Lower lobe of right lung (tissue), 2 donors: ENCODE measurements at places on chromosomes 5 and 9.
A peak's percentile ranks its signal among the peaks of the same experiment; 100 is the strongest.

DNA sequence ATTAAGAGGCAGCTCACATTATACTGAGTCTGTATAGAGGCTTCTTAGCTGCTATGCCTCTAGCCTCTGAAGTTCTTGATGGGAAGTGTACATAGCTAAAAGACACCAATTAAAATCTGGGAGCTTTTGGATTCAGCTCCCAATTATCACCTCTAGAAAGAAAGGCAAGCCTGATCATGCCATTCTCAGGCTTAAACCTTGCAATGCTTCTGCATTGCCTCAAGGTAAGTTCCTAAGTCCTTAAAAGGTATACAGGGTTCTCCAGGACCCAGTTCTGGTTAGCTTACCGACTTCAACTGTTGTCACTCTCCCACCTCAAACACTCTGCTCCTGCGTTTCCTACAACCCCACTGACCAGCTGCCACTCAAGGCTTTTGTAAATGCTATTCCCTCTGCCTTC is 17.5 kb upstream of the CCL28 start:
- DNase-seq = no peak

- no peak for DNase-seq
These were observed 239.1 kb downstream of the ENC1 start for GRCh38 chr5:74401281-74401945.

DNA sequence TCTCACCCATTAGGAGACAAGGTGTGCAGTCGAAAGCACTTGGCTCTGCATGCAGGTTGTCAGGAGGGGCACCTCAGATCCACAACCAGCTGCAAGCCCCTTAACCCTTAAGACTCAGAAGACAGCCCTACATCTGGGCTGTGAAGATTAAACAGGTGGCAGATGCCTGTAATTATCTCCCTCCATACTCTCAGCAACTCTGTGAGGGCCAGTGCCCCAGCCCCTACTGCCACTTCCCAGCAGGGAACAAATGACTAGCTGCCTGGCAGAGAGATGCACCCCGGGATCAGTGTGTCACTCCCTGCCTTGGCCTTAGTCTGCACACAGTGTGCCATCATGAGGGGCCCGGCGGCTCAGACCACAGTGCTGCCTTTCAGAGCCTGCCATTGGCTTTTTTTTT is 42.0 kb downstream of the CRB2 start:
- no peak for DNase-seq

DNA sequence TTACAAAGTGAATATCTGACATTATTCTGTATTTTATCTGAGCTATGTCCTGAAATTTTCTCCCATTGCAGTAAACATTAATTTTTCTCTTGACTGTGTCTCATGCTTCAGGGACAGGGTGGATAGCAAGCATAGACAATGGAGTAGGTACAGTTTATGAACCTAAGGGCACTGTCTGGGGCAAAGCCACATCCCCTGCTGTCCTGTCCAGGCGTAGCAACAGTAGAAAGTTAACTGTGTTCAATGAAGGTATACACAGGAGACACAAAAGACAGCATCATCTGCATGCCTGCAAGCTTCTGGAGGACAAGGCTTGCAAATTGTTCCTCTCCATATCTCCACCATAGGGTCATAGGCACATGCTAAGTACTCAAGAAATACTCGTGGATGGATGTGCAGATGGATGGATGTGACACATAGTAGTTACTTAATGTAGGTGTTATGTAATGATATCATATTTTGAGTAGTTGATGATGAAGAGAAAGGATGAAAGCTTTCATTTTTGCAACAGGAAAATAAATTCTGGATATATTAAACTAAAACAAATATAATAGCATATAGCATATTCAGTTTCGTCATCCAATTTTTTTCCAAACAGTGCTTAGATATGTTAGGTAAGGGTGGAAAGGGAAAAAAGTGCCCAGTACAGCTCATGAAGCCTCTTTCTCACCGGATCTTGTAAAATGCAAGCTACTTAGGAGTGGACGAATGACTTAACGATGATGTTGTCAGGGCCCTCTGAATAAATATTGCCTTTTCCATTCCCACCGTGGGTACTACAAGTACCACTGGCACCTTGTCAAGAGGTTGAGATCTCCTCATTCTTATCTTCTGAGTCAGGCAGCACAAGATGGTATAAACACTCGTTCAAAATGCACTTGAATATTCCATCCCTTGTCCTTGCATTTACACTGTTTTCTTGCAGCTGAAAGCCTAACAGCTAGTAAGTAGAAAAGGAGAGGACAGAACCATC is 19.9 kb upstream of the ZSWIM6 start:
- DNase-seq = no peak

DNA sequence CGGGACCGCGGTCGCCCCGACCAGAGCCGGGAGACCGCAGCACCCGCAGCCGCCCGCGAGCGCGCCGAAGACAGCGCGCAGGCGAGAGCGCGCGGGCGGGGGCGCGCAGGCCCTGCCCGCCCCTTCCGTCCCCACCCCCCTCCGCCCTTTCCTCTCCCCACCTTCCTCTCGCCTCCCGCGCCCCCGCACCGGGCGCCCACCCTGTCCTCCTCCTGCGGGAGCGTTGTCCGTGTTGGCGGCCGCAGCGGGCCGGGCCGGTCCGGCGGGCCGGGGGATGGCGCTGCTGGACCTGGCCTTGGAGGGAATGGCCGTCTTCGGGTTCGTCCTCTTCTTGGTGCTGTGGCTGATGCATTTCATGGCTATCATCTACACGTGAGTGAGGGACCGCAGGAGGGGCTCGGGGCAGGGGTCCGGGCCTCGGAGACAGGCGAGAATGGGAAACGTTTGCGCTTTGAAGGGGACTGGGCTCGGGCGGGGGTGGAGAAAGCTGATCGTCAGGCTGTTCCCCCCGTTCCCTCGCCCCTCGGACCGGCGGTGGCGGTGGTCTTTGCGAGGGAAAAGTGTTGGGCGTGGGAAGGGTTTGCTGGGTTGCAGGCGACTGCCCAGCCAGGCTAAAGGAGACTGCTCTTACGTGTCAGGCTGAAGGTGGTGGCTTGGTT is 457 bp downstream of the UGCG start:
- peak; percentile 68 for DNase-seq

DNA sequence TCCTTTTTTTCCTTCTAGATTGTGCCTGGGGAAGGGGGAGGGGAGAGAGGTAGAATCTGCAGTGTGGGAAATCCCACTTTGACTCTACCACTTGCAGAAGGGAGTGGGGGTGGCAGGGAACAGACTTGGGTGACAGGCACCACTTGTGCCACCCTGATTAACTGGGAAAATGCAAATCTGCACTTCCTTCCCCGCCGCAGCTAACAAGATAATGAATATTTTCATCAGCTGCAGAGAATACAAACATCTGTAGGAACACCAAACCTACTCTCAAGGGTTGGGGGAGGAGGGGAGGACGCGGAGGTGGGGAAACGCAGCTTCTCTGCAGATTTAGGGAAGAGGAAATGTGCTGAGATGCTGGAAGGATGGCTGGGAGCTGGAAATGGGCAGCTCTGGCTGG is 73.5 kb downstream of the TRIM32 start:
- no peak for DNase-seq

DNA sequence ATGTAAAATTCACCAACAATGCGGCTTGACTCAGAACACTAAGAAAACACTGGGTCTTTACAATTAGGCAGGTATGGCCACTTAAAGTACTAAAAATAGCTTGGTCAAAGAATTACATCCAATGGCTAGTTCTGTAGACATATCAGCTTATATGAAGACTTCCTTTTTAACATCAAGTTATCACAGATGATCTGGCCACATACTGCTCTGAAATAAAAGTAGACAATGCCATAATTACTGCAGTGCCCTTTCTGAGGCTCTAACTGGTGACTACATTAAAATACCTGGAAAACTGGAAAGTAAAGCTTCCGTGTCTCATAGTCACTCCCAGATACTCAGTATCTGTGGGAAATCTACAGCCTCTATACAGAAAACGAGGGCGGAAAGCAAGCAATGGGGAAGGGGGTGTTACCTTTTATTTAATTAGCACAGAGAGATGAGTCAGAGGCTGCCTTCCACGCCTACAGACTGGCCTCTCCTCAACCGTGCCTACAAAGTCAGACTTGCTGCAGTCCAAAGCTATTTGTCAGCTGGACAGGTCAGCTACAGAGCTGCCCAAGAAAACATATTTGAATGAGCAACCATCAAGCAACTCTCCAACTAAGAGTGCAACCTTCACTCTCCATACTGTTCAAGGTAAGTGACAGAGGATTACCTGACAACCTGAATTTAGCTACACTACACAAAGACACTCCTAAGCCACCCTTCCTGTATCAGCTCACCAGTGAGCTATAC is 8.7 kb downstream of the SERINC5 start:
- peak; percentile 55 for DNase-seq

DNA sequence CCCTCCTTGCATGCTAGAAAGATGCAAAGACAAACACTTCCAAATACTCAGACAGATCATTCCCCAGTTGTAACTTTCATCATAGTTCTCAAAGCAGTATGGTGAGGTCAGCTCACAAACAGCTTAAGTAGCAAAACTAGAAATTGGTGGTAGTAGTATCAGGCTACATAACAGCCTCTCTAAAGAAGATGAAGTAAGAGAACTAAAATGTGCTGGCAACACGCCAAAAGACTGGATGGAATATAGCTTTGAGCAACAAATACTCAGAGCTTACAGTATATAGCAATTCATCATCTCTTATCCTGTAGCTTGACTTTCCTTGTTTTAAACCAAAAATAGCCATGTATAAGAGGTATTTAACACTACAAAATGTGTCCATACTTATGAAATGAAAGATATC is 7.5 kb downstream of the PFDN1 start:
- DNase-seq = no peak

DNA sequence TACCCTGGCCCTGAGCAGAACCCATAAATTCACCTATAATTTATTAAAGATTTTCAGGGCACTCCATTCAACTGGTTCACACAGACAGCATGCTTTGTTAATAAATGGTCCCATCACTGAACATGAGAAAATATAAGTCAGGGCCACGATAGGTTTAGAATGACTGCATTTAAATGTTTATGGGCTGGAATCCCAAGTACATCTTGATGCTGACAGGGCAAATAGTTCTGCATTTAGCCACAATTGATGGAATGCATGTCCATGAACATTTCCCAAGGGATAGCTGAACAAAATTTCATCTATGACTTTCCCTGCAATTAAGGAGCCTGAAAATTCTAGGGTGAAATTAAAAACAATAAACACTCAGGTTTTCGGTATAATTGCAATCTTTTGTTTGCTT is 124.5 kb downstream of the CAAP1 start:
- no peak for DNase-seq

- no peak for DNase-seq
These were observed 306.8 kb downstream of the TRPM3 start for GRCh38 chr9:70814597-70814996.

DNA sequence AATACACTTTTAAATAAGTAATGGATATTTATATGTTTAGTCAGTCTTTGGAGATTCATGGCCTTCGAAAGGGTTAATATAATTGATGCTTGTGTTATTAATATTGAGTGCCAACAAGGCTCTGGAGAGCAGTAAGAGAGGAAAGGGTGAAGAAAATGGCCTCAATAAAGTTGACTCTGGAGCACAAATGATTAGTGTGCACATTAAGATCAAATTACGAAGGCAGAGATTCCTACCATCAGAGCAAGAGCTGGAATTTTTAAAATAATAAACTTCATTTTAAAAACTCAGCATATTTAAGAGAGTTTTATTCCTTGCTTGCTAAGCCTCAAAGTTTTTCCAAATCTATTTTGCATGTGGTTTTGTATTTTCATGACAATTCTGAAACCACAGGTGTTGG is 14.8 kb downstream of the SLC44A1 start:
- DNase-seq = no peak

- DNase-seq = no peak
These were observed 80.5 kb downstream of the PAPPA start for GRCh38 chr9:116234081-116234480.

- DNase-seq = no peak
These were observed 179.8 kb upstream of the PPP1R26 start for GRCh38 chr9:135299651-135300345.

DNA sequence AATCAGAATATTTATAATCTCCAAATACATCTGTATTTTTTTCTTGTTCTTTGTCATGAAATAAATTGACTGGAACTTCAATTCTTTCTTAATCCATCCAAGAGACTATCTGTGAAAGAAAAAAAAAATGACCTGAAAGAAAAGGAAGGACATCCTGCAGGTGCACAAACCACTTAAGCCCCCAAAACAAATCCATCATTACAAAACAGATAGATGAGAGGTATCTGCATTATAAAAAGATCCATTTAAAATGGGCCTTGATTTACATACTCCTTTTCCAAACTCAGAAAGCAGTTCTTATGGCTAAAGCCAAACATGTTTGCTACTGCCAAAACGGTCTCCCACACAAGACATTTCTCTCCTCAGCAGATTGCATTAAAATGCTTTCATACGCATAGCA is 85.5 kb downstream of the ELAVL2 start:
- no peak for DNase-seq

DNA sequence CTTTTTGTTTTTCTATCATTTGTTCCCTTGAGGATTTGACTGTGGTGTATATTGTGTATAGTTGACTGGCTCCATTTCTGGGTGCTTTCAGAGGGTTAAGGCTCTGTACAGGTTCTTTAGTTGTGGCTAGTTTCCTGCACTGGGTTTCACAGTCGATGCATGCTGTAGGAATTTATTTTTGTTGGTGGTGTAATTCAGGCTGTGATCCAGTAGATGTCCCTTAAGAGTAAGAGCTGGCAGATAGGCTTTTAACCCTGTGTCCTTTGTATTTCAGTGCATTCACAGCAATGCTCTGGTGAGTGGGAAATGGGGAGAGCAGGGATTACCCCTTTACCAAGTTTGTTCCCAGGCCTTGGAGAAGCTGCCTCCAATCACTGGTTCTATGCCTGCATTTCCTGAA is 112.9 kb downstream of the SPATA31D1 start:
- no peak for DNase-seq

- no peak for DNase-seq
These were observed 304.2 kb downstream of the DNAH5 start for GRCh38 chr5:13640270-13640669.

- no peak for DNase-seq
These were observed 84.9 kb upstream of the IL7R start for GRCh38 chr5:35771839-35772238.

DNA sequence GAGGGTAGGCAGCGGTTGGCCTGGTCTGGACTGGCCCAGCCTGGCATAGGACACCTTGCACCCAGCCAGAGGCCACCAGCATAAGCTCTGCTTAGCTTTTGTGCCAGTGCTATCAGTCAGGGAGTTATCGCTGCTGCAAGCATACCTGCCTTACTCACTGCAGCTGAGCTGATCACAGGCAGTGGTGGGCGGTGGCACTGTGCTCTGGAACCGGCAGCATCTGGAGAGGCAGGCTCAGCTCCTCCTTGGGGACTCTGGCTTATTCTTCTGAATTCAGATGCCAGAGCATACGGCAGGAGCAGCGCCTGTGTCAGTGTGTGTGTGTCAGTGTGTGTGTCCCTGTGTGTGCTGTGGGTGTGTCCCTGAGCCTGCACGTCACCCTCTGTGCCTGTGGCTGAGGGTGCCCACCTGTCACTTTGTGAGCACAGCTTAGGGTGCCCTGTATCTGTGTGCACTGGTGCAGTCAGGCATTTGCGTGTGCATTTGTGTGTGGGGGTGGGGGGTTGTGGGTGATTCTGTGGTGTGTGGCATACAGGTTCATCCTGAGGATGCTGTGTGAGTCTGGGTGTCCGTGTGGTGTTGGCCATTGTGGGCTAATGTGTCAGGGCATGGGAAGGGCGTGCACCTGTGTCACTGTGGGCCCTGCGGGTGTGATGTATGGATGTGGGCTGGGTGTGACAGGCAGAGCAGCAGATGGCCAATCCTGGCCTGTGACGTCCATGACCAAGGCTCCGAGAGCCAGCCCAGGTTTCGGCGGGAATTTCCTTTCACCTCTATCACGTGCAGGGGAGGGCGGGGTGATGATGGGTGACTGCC is 23.5 kb downstream of the LMX1B start:
- no peak for DNase-seq

- no peak for DNase-seq
These were observed 160.6 kb downstream of the PALM2AKAP2 start for GRCh38 chr9:109940561-109940960.

GRCh38 chr9:113350107-113350661 is 843 bp downstream of the BSPRY start:
- no peak for DNase-seq
